HepG2 (cell line): ENCODE measurements at places on chromosomes 12 and 14. TPM values are rescaled to one million over a fixed set of nuclear protein-coding genes. Genes with fewer than 3 reads are reported as not detected.

DNA sequence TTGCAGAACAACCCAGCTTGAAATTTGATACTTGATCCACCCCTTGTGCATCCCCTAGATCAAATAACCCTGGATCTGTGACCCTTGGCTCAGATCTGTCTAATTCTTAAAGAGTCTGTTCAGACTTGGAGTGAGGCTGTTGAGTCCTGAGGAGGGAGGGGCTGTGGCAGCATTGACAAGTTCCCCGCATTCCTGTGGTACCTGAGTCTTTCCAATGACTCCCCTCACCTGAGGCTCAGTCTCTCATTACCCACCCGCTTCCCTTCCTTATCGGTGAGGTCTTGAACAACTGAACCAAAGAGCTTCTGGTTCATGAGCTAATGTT, 16.1 kb upstream of the HDAC7 start:
- H3K27me3 ChIP-seq: peaks cover 12% of the 10 kb centered on the region; the same call in 2 of the 3 replicates
- H3K4me3 ChIP-seq: no peak overlapping the region
- no peaks in the 10 kb centered on the region; the same call in 1 of the 2 replicates for H3K4me1 ChIP-seq
- H3K27ac ChIP-seq: no peak overlapping the region
- DNase-seq: no peak

DNA sequence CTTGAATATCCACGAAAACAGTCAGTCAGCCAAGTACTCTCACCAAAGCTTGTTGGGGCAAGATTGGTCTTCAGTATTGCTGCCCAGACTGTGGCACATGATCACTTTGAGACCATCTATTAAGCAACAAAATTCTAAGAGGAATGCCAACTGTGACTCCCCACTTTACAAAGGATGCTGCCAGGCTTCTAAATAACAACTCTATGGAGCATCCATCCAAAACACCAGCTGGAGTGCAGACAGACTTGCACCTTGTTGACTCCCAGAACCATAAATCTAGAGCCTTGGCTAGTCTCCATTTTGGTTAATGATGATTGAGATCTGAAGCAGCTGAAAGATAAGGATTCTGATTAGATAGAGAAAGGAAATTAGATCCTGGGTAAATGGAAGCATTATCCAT, 132.8 kb downstream of the DIO2 start:
- H3K27me3 ChIP-seq: no peaks in the 10 kb centered on the region
- no peaks in the 10 kb centered on the region for H3K36me3 ChIP-seq
- H3K27ac ChIP-seq: no peak overlapping the region
- H3K4me1 ChIP-seq: no peaks in the 10 kb centered on the region

- no peak overlapping the region for H3K4me3 ChIP-seq
- no peak overlapping the region for H3K27ac ChIP-seq
- no peak for DNase-seq
These were observed 4.9 kb downstream of the PPP1R3E start for GRCh38 chr14:23297611-23298277.

Gene LPAR5
- total RNA-seq: 0.07 and 0.09 TPM in 2 replicates

- no peak overlapping the region for H3K27ac ChIP-seq
- H3K4me3 ChIP-seq: no peak overlapping the region
- H3K36me3 ChIP-seq: no peaks in the 10 kb centered on the region
- 0 out of 2 replicates have a peak, but pooled peaks cover 8% of the 10 kb centered on the region for H3K4me1 ChIP-seq
- H3K27me3 ChIP-seq: 0 out of 2 replicates have a peak, but pooled peaks cover 2% of the 10 kb centered on the region
- peak; percentile 13 for DNase-seq
These were observed 179.9 kb downstream of the ADCK1 start for GRCh38 chr14:77979666-77980351.

DNA sequence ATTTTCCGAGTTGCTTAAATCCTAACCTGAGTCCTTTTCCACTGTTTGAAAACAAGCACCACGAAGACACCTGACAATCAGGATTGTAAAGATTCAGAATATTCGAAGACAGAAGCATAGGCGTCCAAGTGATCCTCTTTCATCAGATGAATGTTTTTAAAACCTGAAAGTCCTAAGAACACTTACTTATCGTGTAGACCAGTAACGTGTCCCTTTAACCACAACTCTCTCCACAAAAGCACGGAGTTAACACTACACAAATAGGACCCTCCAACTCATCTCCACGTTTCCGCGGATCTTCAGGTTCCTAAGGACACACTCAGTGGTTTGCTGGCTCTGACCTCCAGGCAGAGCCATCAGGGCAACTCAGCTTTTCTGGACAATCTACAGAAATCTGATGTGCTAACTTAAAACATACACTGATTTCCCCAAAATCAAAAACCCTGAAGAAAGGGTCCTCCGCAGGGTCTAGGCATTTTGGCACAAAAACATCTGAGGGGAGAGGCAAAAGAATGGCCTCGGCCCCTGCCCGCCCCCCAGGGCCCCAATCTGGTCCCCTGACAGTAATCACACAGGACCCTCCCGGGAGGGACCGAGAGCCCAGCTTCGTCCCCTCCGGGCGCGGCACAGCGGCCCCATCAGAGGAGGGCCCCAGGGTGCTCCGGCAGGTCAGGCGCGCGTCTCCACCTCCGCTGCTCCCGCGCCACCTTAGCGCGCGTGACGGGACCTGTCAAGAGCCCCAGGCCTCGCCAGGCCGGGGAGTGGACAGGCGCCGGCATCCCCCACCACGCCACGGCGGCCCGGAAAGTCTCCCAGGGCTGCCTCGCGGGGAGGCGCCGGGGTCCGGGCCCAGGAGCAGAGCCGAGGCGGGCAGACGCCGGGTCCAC, 925 bp downstream of the DICER1 start:
- no peaks in the 10 kb centered on the region for H3K27me3 ChIP-seq
- peak overlapping the region; percentile 96 for H3K4me3 ChIP-seq
- H3K4me1 ChIP-seq: peaks cover 51% of the 10 kb centered on the region
- peak overlapping the region; percentile 82 for H3K27ac ChIP-seq
- H3K36me3 ChIP-seq: no peaks in the 10 kb centered on the region
